ENCODE measurements at places on chromosomes 3 and 15.

DNA sequence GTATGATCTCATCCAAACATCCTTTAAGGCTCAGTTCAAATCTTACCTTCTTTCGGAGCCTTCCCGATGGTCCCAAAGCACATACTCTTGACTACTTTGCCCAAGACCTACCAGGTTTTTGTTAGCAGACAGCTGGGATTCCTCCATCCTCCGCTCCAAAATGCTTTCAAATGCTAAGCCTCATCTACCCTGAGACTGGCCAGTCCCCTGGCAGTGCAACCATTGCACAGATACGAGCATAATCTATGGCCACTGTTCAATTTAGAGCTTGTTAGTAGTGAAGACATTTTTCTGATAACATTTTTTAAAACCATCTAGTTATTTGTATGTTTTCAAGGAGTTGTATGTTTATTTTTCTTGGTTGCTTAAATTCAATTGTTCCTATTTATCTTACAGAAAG lies 264.4 kb upstream of the NR2F2 start:
- DNase-seq: no peak

DNA sequence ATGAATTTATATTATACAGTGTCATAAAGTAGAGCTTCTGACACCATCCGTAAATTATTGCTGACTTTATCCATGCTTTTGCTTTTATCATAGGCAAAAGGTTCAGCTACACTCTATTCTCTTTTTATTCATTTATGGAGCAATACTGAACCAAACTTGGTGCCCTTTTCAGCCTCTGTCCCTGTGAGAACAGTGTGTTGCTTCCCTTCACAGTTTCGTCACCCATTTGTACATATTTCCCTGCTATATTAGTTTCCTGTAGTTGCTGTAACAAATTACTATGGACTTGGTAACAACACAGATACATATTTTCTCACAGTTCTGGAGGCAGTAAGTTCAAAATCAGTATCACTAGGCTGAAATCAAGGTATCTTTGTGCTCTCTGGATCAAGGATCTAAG lies 2.8 kb upstream of the RPL24 start:
- DNase-seq: no peak

DNA sequence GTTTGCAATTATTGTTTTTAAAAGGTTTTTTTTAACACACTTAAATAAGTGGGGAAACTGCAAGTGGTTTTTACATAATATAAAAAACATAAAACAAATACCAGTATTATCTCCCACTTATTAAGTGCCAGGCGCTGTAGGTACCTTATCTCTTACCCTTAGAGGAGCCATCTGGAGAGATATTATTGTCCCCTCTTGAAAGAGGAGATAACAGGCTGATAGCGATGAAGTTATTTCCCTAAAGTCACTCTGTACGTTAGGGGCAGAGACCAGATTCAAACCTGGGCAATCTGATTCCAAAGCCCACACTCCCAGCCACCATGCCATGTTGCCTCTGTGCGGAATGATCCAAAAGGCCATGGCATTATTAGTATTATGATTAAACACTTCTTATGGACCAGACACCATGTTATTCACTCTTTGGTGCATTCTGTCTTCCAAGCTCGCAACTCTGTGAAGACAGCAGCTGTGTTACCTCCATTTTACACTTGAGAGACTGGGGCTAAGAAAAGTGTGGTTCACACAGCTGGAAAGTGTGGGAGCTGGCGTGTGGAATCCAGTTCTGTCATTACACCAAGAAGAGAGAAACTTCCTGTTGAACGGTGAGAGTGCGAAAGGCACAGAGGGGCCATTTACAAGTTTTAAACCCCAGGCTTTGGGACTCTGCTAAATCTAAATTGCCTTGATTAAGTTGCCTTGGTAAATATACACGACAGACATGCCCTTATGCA lies 79.9 kb upstream of the MITF start:
- no peak for DNase-seq

DNA sequence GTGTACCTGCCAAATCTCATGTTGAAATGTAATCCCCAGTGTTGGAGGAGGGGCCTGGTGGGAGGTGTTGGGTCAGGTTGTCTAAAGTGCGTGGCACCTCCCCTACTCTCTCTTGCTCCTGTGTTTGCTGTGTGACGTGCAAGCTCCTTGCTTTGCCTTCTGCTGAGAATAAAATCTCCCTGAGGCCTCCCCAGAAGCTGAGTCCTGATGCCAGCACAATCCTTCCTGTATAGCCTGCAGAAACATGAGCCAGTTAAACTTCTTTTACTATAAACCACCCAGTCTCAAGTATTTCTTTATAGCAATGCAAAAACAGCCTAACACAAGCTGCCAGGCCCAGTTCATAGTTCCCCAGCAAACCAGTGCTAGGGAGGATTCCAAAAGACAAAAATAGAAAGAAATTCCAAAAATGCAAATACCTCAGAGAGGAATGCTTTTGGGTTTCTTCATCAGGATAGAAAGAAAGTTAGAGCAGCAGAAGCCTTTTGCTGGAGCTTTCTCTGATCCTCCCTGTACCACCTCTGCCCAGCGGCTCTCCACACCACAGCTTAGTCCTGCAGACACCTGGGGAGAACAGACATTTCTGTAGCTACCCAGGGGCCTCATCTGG lies 25.9 kb upstream of the CDV3 start:
- DNase-seq: no peak

DNA sequence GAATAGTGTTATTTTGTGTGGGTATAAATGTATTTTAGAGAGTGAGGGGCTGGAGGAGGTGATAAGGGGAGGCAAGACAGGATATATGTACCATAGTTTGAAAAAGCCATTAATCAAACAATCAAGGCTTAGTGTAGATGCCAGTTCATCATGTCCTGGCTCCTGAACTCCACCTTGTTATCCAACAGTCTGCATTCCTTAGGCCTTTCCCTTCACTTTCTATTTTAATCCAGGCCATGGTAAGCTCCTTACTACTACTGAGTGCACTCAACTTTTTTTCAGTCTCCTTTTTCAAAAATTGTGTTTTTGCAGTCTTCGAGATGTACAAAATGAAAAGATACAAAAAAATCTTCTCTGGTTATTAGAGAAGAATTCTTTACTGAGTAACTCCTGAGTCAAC lies 700.5 kb upstream of the NAALADL2 start:
- DNase-seq: no peak

DNA sequence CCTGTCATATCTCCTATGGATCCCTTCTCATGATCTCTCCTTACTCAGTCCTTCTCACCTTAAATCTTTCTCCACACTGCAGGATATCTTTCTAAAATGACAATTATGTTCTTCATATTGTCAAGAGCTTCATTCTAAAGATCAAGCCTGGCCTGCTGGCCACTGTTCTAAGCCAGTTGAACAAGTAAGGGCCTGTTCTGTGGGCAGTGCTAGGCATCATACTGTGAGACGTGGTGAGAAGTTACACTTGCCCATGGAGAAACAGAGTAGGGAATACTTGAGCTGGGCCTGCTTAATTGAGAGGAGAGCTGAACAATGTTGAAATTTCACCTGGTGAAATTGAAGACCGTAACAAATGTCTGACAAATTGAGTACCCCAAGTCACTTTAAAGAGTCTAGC lies 184.1 kb upstream of the RASGRP1 start:
- DNase-seq: no peak

- no peak for DNase-seq
These were observed 8.7 kb upstream of the ZNF589 start for GRCh38 chr3:48232232-48232631.

DNA sequence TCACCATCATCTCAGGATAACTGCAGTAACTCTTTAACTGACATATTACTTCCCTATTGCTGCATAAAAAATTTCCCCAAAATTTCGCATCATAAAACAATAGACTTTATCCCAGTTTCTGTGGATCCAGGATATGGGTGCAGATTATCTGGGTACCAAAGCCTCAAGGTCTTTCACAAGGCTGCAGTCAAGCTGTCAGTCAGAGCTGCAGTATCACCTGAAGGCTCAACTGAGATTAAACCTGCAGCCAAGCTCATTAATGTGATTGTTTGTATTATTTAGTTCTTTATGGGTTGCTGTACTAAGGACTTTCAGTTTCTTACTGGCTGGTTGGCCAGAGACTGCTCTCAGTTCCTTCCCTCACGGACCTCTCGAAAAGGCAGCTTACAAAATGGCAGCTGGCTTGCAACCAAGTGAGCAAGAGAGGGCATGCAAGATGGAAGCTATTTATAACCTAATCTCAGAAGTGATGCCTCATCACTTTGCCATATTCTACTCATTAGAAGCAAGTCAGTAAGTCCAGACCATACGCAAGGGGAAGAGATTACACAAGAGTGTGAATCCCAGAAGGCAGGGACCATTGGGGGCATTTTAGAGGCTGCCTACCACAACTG lies 54.9 kb downstream of the DCUN1D1 start:
- DNase-seq: no peak

- DNase-seq: no peak
These were observed 10.6 kb downstream of the PLA2G4F start for GRCh38 chr15:42145546-42146455.

DNA sequence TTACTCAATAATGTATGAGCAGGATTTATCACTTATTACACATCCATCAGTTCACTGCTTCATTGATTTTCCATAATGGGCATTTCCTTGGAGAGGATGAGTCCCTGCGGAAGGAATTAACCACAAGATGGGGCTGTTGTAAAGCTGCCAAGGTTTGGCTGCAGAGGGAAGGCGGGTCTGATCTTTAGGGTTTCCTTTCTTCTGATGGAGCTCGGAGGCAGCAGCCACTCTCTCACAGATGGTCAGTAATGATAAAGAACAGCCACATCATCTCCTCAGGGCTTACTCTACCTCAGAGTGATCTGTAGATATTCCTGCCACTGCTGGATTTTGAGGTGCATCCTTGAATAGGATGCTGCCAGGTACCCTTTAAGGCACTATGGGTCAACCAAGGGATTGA lies 115.2 kb downstream of the USP13 start:
- DNase-seq: no peak

GRCh38 chr15:51931638-51932037 lies 39.9 kb downstream of the LEO1 start:
- no peak for DNase-seq

DNA sequence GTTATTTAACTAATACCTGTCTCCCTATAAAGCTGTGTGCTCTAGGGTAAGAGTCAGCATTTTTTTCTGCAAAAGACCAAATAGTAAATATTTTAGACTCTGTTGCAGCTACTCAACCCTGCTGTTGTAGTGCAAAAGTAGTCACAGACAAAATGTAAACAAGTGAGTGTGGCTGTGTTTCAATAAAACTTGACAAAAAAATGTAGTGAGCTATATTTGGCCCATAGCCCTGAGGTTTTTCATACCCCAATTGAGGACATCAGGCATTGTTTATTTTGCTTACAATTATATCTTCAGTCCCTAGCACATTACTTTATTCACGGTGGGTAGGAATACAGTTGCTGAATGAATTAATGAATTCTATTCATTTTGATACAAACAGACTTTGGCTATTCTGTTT lies 58.7 kb upstream of the TBC1D5 start:
- DNase-seq: no peak

DNA sequence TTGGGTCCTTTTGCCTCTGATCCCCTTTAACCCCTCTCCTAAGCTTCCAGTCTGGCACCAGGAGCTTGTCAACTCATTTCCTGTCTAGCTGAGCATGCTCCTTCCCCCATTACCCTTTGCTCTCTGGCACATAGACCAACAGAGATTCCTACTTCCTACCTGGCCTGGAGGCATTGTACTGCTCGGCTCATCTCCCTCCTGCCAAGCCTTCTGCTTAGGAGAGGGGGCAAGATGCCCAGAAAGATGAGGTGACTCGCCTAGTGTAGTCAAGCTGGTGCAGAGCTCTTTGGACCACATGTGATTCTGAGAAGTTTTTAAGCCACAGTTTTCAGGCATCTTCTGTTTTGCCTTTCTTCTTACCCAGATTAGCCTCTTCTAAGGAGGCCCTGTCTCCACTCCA lies 95.4 kb downstream of the ZNF621 start:
- DNase-seq: no peak

DNA sequence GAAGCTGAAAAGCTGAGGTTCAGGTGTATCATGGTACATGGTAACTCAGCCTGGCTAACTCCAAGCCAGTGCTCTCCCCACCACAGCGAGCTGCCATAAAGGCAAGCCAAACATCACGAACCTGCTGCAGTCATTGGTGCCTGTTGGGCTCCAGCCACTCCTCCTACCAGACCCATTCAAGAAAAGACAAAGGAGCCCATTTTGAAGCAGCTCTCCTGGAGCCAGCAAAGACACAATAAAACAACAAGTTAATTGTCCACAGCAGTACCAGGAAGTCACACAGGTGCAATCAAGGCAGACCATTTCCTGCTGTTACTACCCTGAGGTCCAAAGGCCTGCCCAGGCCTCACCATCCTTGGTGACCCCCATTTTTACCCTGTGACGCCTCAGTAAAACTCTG lies 77.6 kb downstream of the DAPK2 start:
- DNase-seq: no peak

DNA sequence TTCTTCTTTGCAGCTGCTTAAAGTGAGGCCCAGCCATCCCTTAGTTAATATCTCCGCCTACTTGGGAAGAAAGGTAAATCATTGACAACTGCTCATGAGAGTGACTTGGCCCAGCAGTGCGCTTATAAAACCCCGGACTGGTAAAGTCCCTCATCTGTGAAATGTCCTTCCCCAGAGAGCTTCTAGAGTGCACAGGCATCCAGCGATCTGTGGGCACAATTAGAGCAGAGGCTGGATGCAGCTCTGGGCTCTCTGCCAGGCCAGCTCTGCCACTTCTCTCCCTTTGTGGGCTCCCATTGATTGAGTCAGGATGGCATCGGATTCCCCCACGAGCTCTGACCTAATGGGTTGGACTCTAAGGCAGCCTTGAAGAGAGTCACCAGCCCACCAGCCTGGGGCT lies 219.0 kb upstream of the LINGO1 start:
- no peak for DNase-seq

DNA sequence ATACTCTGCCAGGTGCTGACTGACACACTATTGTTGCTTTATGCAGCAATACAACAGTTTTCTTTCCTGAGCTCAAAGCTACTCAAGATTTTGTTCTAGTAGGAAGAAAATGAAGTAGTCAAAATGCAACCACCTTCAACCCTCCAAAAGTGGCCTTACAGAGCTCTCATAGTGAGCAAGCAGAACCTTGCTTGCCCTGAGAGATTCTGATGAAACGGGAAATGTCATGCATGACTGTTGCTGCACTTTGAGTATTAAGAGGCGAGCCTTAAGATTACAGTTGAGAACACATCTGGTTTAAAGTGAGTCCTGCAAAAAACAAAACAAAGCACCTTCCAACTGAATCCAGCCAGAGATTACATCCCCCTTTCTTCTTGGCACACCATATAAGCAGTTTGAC lies 29.7 kb downstream of the MINDY4B start:
- DNase-seq: no peak

All from naive thymus-derived CD4-positive, alpha-beta T cell (primary cell).